ENCODE measurements at places on chromosomes 11 and 22.
A peak's percentile ranks its signal among the peaks of the same experiment; 100 is the strongest.

DNA sequence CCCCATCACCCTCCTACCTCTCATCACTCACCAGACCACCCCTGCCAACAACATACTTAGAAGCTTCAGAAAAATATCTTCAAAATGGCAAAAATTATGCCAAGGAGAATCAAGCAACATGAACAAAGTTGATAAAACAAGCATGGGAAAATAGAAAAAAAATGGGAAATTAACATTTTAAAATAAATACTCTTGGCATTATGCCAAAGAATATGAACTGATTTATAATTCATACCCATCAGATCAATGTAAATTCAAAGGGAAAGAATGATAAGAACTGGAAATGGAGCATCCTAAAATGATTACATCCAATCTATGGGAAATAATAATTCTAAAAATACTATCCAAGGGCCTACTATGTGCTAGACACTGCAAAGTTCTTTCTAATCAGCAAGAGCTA is 12.0 kb downstream of the SIAE start:
- no peak for DNase-seq

DNA sequence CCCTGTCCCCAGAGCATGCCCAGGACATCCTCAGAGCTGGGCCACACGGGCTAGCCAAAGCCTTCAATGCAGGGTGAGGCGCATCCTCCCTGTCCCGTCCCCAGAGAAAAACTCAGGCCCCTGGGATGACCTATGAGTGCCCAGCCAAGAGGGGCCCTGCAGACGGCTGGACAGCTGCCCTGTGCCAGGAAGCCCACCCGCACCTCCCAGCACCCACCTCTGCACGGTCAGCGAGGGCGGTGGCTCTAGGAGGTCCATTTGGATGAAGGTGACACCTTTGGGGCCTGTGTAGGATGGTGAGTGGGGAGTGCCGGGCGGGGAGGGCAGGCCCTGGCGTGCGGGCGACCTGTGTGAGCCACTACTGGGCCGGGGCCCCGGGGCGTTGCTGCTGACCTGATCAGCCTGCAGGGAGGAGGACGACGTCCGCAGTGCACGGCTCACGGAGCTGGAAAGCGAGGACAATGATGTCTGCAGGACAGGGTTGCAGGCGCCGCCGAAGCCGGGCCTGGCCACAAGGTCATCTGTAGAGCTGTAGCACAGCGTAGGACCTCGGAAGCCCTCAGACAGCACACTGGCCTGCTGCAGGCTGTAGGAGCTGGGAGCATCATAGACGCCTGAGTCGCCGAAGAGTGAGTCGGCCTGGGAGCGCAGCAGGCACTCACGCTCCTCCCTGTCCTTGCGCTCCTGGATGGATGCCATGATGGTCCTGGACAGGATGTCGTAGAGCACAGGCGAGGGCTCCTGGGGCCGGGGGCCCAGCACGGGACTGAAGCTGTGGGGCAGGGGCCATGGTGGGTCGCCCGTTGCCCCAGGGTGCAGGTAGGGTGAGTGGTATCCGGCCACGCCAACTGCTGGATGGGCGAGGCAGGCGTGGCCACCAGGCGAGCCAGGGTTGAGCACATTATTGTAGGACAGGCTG is 180.5 kb downstream of the IGLL1 start:
- DNase-seq = no peak

DNA sequence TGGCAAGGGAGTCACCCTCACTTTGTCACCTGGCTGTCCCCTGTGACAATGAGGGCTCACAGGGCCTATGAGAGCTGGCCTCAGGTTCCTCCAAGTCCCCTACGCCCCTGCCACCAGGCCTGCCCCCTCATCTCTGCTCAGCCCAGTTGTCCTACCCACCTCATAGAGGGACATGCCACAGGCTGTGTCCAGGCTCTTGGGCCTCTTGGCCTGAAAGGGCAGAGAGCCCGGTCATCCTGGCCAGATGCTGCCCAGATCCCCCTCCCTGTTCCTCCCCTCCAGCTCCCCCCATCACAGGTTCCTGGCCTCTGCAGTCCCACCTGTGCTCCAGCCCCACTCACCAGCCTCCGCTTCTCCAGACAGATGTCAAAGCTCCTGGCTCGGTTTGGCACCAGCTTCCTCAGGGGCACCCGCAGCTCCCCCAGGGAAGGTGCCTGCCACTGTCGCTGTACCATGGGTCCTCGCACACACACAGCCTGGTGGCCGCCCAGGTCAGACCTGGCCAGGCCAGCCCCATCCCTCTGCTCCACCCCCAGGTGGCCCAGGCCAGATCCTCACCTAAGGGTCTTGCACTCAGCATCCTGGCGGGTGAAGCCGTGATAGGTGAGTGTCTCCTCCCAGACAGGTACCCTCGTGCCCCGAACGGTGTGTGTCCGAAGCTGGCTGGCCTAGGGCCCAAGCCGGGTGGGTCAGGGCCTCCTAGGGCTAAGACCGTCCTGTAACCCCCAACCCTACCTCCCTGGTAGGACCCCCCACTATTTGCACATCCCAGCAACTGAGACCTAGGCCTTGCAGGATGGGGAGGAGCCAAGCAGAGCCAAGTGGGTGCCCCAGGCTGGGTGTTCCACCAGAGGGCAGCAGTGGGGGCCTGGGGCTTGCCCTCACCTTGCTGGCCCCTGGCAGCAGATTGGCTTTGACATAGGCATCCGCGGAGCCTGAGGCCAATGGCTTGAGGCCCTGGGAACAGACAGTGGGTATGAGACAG is 8.3 kb downstream of the NDUFV1 start:
- DNase-seq = no peak

DNA sequence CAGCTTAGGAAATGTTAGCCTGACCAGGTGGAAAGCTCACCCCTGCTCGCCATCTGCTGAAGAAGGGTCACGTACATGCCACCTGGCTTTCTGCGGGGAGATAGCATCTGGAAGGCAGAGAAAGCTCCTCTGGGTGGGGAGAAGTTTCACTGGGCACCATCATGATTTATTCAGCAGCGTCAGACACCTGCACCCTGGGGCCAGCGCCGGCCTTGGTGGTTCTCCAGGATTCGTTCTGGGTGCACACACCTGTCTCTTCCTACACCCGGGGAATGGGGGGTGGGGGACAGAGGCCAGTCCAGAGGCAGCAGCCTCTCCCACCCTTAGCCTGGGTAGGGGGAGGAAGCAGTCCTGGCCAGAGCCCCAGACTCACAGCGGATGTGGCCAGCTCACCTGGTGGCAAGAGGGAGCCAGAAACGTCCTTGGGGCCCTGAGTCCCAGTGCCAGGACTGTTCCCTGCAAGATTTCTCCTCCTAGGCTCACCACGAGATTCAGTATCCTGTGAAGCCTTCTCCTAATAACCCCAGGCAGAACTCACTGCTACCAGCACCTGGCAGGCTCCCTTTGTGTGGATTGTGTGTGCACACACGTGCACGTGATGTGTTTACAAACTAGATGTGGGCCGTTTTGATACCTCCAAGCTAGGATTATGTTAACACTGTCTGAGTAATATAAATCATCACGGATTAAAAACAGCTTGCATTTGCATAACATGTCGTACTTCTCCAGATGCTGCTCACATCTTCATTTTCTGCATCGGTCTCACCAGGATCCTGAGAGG is 17.3 kb upstream of the RASD2 start:
- DNase-seq = no peak

DNA sequence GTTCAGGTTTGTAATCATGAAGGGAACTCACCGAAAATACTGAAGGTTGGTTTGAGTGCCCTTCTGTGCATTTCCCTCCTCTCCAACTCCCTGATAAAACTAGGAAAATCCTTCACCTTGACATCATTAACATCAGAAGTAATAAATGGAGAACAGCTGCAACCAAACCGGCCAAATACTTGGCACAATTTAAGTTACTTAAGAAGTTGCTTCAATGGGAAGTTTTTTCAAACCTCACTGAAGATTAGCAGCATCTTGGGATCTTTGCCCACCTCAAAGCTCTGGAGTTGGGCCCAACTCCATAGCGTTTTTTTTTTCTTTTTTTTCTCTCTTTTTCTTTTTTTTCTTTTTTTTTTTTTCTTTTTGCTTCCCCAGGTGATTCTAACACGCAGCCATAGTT is 784.8 kb downstream of the KCNA4 start:
- no peak for DNase-seq

GRCh38 chr11:109443052-109443451 is 21.1 kb downstream of the C11orf87 start:
- DNase-seq = no peak

DNA sequence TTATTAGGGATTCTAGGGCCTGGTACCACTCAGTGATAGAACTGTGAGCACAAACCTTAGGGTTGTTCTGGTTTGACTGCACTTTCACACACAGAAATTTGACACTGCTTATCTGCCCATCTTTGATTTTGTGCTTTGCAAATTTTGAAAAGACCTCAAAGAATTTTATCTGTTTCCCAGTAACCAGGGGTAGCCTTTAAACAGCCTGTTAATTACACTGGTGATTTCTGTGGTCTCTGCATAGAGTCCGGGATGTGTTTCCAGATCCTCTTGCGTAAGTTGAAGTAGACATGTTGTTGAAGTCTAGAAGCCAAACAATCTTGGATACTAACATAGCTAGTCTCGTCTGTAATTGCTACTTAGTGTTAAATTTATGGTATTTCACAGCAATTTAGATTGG is 75.3 kb downstream of the C22orf31 start:
- no peak for DNase-seq

GRCh38 chr11:18986744-18987143 is 47.5 kb upstream of the MRGPRX1 start:
- DNase-seq = no peak

GRCh38 chr22:43740587-43741270 is 71.4 kb downstream of the EFCAB6 start:
- no peak for DNase-seq

DNA sequence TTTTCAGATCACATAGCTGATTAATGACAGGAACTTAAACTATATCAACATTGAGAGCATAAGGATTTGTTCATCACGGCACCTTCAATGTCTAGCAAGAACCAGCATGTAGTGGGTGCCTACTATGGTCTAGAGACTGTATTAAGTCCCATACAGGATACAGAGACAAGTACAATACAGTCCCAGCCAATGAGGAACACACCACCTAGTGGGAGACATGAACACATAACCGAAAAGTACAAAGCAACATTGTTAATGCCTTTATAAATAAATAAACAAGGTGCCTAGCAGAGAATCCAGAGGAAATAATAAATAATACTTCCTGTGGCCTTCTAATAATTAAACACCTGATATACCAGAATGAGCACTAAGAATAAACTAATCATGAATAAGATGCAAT is 87.7 kb upstream of the OPCML start:
- no peak for DNase-seq

- no peak for DNase-seq
Measured at GRCh38 chr11:78540256-78540655, 34.4 kb downstream of the NARS2 start.

GRCh38 chr11:113521737-113522517 is 46.7 kb upstream of the DRD2 start:
- DNase-seq = no peak

- DNase-seq = no peak
Measured at GRCh38 chr22:44427611-44428470, 70.2 kb downstream of the RTL6 start.

DNA sequence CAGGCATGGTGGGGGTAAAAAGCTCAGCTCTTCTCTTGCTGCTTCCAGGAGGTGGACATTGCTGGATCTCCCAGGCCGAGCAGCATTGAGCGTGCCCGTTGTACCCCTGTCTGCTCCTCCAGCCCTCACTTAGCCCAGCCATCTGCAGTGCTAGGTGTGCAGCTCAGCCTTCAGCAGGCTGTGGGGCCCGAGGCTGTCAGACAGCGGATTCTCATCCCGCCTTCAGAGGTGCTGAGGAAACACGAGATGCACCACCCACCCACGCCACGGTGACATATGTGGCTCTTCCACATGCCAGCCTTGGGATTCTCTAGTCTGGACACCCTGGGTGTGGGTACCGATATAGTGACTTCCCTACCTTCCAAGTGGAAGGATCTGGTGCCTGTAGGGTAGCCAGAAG is 48.9 kb upstream of the NECTIN1 start:
- no peak for DNase-seq

GRCh38 chr11:45089676-45090499 is 56.6 kb upstream of the PRDM11 start:
- DNase-seq = peak; percentile 44
